ENCODE measurements at places on chromosomes 13 and 19.
A peak's percentile ranks its signal among the peaks of the same experiment; 100 is the strongest.

- no peak for DNase-seq
These were observed 47.4 kb downstream of the SIPA1L3 start for GRCh38 chr19:37954421-37954874.

GRCh38 chr13:37360556-37360955 lies 238.0 kb downstream of the POSTN start:
- no peak for DNase-seq

- no peak for DNase-seq
These were observed 448 bp upstream of the ZNF543 start for GRCh38 chr19:57319869-57320179.

GRCh38 chr13:108629181-108629752 lies at the start of gene MYO16:
Gene MYO16, plus strand, starts transcription at chr13:108629611. Its CDS starts 234 bp downstream, at chr13:108629845.
- no peak for DNase-seq

GRCh38 chr13:106594980-106595379 lies 27.0 kb upstream of the ARGLU1 start:
- no peak for DNase-seq

- no peak for DNase-seq
These were observed 2.2 kb downstream of the TSC22D1 start for GRCh38 chr13:44573790-44574465.

GRCh38 chr13:99255271-99255670 lies 2.9 kb downstream of the GPR18 start:
- no peak for DNase-seq

DNA sequence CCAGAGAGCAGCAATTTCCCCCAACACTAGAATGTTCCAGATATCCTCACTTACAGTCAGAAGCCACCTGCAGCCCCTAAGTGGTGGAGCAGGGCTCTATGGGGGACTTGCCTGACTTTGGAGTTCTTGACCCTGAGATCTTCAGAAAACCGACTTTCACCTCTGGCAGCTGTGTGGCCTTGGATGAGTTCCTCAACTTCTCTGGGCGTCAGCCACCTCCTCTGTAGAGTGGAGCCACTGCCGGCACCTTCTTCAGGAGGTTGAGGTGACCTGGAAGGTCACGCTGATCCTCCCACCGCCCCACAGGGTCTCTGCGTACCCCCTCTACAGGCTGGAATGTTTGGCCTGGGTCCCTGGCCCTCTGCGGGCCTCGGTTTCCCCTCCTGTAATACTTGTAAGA lies 7.1 kb upstream of the FUT5 start:
- no peak for DNase-seq

GRCh38 chr19:34336781-34337271 lies 28.2 kb upstream of the GPI start:
- no peak for DNase-seq

GRCh38 chr13:22061371-22061805 lies 390.5 kb downstream of the FGF9 start:
- no peak for DNase-seq

GRCh38 chr13:56670563-56670962 lies 470.2 kb upstream of the PRR20A start:
- DNase-seq: no peak

DNA sequence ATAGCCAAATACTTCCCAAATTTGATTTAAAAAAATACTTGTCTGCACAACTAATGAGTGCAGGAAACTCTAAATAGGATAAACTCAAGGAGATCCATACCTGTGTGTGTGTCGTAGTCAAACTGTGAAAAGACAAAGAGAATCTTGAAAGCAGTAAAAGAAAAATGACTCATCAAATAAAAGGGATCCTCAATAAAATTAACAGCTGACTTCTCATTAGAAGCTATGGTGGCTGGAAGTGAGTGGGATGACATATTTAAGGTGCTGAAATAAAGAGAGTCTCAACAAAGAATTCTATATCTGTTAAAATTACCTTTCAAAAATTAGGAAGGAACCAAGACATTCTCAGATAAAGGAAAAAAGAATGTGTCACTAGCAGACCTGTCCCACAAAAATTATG lies 13.7 kb downstream of the RNASEH2B start:
- no peak for DNase-seq

- DNase-seq: no peak
These were observed 38.1 kb downstream of the PSG5 start for GRCh38 chr19:43148233-43148632.

GRCh38 chr13:76860706-76861105 lies 25.5 kb downstream of the KCTD12 start:
- DNase-seq: no peak

- peak; percentile 99 for DNase-seq
These were observed at the start of gene ARHGEF18 for GRCh38 chr19:7348587-7349230. Gene ARHGEF18, plus strand, starts transcription at chr19:7348937. Its CDS starts 13,954 bp downstream, at chr19:7362891.

GRCh38 chr19:42088471-42089190 lies 12.7 kb downstream of the ZNF574 start:
- DNase-seq: no peak

DNA sequence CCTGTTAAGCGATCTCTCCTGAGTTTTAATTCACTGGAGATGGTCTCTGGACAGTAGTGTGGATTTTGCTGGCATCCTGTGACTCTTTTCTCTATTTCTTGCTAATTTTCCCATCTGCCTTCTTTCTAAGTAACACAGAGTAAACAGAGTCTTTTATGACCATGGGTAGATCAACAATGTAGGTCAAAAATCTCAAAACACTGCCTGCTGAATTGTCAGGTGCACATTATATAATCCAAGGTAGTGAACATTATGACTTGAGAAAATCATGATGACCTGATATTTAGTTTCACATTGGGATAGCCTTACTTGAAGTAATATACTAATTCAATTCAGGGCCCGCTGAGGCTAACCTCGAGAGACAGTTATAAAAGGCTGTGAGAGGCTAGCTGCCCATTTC lies 180.7 kb downstream of the TDRD3 start:
- no peak for DNase-seq

GRCh38 chr13:93151277-93151676 lies 75.3 kb upstream of the GPC6 start:
- DNase-seq: peak; percentile 29

DNA sequence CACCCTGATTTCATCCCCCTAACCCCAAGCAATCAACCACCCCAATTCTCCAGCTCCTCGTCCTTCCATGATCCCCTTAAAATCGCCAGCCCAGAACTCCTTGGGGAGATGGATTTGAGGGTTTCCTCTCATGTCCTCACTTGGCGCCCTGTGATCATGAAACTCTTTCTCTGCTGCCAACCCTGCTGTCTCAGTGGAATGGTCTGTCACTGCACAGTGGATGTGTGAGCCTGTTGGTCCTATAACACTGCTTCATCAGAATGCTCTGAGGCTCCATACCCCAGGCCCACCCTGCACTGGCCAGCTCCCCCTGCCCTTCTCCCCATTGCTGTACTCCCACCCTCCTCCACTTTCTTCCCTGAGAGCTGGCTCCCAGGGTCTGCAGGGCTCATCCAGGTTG lies 12.6 kb upstream of the ZNF792 start:
- no peak for DNase-seq

- DNase-seq: peak; percentile 7
These were observed 8.9 kb upstream of the CCDC9 start for GRCh38 chr19:47247308-47247990.

- no peak for DNase-seq
These were observed 59.2 kb downstream of the MLLT1 start for GRCh38 chr19:6220385-6221191.

DNA sequence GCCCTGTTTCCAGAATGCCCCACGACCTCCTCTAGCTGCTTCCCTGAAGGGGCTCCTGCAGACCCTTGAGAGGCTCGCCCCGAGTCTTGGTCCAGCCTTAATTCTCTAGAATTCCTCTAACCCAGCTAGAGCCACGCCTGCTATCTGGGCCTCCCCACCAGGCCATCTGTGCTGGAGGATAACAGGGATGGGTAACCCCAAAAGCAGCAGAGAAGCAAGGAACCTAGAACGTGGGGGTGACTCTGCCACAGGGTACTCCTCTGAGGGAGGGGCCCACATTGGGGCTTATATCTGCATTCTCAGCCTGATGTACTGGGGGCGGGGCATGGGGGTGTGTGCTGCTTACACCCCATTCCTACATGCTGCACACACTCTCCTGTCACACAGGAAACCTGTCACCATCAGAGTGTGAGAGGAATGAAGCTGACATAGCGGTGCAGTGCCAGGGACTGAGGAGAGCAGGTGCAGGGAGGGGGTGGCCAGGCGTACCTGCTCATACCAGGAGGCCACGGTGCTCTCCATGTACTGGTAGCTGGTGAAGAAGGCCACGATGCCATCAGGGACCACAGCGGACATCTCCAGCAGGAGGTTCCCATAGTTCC lies 13.8 kb downstream of the KLC3 start:
- DNase-seq: no peak

DNA sequence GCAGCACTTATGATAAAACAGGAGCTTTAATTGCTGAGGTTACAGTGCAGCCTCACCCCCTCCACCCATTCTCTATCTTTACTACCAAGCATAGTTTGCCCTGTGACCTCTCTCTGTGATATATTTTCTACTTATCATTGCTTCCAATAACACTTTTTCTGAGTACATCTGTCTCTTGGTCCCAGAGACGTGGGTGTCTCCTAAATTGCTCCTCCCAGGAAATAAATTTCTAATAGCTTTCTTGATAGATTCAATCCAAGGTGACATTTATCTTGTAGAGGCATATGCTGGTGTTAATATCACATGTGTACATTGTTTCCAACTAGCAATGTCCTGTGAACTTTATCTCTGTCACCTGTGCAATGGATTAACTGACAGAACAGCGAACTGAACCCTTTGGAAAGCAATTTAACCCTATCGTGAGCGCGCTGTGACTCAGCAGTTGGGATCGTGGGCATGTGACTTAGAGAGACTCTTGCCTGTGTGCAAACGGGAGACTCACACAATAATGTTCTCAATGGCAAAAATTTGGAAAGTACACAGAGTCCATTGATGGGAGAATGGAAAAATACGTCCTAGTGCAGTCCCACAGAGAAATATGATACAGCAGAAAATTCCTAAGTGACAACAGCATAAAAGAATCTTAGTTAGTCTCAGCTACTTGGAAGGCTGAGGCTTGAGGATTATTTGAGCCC lies 7.0 kb upstream of the MAP2K2 start:
- no peak for DNase-seq

- DNase-seq: no peak
These were observed 883 bp downstream of the ZNF441 start for GRCh38 chr19:11767633-11768133.

DNA sequence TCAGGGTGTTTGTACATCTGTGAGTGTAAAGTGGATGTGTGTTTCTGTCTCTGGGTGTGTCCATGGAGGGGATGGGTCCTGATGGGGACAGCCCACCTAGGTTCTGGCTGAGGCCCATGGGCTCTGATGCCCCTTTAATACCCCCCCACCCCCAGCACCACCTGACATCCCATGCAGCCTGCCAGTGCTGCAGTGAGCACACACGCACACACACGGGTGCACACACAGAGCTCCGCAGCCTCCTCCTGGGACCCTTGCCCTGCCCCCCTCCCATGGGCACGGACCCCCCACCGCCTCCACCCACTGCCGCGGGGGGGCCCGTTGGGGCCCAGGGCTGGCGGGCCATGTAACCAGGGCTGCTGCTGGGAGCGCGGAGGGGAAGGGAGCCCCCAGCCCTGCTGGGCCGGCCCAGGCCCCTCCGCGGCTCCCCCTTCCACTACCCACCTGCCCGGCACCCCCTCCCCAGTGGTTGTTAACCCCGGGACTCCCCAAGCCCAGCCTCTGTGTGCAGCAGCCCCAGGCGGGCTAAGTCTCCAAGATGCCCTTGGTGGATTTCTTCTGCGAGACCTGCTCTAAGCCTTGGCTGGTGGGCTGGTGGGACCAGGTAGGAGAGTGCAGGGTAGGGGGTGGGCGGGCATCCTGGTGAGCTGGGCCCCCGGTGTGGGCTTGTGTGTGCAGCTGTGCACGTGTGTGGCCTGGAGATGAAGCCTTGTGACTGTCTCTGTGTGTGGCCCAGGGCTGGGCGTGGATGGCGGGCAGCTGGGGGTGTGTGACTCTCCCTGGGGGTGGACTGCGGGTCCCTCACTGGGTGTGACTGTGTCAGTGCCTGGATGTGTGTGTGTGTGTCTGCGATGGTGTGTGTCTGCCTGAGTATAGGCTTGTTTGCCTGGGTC lies 32.6 kb downstream of the PDE4A start:
- DNase-seq: no peak

- DNase-seq: no peak
These were observed 133.6 kb upstream of the MYO16 start for GRCh38 chr13:108495646-108496361.

DNA sequence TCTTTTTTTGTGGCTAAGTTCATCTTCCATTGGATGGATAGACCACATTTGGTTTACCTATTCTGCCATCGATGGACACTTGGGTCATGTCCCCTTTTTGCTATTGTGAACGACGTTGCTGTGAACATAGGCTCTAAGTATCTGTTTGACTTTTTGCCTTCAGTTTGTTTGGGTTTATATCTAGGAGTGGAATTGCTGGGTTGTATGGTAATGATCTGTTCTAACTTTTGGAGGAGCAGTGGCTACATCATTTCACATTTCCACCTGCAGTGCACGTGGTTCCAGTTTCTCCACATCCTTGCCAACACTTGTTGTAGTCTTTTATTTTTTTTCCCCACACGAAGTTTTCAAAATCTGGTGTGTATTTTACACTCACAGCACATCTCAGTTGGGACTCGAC lies 21.7 kb downstream of the BICRA start:
- no peak for DNase-seq

GRCh38 chr19:37506387-37507166 lies at the start of gene ZNF793:
Gene ZNF793, plus strand, starts transcription at chr19:37506939. Its CDS starts 16,501 bp downstream, at chr19:37523440.
- DNase-seq: no peak

- DNase-seq: no peak
These were observed 483.3 kb downstream of the ZNF536 start for GRCh38 chr19:30855442-30855841.

DNA sequence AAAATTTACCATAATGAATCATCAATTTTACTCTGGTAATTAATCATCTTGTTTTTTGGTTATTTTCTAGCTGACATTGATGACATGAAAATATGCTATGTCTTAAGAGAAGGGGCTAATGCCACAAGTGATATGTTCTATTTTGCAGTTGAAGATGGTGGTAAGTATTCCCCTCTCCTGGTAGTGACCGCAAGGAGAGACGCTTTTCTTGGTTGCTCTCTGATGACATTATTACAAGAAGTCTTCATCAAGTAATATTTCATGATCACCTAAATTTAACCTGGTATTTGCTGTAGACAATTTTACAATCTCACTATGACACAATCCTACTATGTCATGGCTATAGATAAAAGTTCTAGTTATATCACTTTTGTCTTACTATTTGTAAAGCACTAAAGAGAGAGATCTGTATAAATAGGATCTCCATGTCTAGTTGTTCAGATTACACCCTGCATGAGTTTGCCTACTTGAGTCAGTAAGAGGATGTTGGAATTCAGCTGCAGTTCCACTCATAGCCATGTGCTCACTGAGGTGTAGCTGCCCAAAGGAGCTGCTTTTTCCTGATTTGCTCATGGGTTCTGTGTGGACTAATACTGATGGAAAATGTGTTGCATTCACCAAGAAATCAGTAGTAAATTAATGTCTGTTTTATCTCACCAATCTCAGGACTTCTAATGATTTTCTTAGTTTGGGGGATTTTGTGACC lies 10.9 kb downstream of the FREM2 start:
- no peak for DNase-seq

DNA sequence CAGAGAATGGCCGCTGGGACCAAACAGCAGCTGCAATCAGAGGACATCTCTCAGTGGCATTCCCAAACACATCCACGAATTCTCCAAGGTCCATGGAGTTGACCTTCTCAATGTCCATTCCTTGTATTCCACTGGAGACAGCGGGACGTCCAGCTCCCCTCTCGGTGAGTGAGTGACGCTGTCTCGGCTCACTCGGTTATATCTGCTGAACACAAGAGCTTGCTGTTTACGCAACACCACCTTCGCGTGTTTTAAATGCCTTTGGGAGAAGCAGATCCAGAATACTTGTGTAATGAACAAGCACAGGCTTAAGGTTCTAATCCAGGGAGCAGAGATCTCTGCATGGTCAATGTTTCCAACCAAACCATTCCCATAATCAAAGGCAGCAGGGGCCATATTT lies at the start of gene URAD:
Gene URAD (minus strand): TSS at position 174 of the 400 bp plus-strand sequence. CDS start 56 bp downstream, at position 118.
- no peak for DNase-seq
